NCI-H748 treated with DMSO at 0.1 percent for 48 hours (cell line): ENCODE measurements at places on chromosomes 5 and 9.

DNA sequence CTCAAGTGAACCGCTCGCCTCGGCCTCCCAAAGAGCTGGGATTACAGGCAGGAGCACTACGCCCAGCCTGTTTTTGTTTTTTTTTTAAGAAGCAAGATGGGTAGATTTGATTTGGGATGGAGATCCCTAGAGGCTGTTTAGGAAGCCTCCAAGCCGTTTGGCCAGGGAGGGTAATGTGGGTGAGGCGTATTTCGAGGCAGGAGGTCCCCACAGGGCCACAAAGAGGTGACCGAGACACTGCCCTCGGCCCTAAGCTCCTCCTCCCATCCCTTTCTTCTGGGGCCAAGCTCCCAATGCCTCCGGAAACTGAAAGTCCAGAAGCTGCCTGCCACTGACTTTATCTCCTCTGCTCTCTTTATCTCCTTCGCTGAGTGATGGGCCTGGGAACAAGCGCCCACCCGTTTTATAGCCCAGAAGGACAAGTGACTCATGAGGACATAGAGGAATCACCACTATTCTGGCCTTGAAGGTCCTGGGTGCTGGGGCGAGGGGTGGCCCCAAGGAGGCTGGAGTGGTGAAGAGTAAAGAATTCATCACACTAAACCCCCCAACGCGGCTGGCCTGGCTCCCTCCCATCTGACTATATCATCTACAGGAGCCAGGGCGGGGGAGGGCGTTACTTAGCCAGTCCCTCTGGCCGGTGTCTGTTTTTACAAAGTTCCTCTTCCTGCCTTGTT is 2.0 kb upstream of the RALGDS start:
- no peak for DNase-seq

DNA sequence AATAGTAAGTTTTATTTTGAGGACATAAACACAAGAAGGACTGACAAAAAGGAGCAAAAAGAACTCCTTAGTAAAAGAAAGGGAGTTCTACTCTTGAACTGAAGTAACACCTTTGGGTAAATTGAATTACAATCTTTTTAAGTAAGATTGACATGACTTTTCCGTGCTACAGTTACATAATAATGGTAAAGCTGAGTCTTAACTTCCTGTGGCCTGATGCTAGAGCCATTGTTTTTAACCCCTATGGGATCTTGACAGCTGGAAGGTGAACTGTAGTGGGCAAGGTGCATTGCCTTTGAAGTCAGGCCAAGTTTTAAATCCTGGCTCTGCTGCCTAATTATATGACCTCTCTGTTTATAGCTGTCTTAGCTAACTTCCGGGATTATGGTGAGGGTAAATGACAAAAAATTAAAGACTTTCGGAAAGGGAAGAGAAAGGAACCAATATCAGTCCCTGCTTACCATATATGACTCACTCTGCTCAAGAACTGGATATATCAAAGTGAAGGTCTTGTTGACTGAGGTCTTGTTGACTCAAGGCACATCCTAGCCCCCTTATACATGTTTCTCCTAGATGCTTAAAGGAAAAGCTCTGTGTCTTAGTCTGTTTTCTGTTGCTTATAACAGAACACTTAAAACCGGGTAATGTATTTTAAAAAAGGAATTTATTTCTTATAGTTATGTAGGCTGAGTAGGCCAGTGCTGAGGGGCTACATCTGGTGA is 6.8 kb downstream of the HSD17B4 start:
- DNase-seq: no peak

- no peak for DNase-seq
Measured at GRCh38 chr5:129511291-129511690, 51.2 kb downstream of the ADAMTS19 start.

DNA sequence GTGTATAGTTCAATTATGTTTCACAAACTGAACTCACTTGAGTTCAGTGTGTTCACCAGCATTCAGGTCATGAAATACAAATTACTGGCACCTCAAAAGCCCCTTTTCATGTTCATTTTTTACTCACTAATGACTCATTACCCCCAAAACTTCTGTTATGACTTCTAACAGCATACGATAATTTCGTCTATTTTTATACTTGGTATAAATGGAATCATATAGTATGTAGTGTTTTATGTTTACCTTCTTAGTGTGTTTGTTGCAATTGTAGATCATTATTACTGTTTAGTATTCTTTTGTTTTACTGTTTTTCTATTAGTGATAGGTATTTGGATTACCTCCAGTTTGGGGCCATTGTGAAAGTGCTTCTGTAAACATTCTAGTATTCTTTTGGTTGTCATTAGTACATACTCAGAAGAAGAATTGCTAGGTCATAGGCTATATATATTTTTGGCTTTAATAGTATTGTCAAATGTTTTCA is 33.4 kb downstream of the DDX4 start:
- no peak for DNase-seq

- peak; percentile 35 for DNase-seq
Measured at GRCh38 chr9:101235105-101235866, 149.5 kb downstream of the BAAT start.

DNA sequence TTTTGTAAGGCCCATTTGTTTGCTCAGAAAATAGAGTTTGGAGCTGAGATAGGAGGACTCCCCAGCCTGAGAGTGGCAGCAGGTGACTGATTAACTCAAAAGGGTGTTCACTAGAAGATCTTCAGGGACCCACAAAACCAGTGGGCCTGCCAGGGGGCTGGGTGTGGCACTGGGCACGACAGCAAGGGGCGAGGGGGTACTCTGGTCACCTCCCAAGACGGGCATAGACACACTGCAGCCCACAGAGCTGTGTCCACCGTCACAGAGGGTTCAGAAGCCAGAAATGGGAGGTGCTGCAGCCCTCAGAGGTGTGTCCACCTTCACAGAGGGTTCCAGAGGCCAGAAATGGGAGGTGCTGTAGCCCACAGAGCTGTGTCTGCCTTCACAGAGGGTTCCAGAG is 75.6 kb upstream of the CACNA1B start:
- DNase-seq: no peak

GRCh38 chr9:105973951-105974351 is 279.6 kb downstream of the TMEM38B start:
- DNase-seq: no peak

GRCh38 chr9:107086460-107086859 is 196.6 kb upstream of the RAD23B start:
- DNase-seq: no peak

- DNase-seq: no peak
Measured at GRCh38 chr5:106882035-106882434, 788.7 kb downstream of the EFNA5 start.

GRCh38 chr5:27290172-27290571 is 251.8 kb upstream of the CDH9 start:
- no peak for DNase-seq
